ENCODE measurements at places on chromosomes 12 and 14.

GRCh38 chr12:96902076-96902475 lies 5.0 kb upstream of the NEDD1 start:
- H3K27ac ChIP-seq = no peak overlapping the region
- peaks cover 15% of the 10 kb centered on the region for H3K27me3 ChIP-seq
- no peaks in the 10 kb centered on the region for H3K36me3 ChIP-seq

- H3K4me3 ChIP-seq = no peak overlapping the region
- no peak overlapping the region for H3K27ac ChIP-seq
- peaks cover 3% of the 10 kb centered on the region for H3K4me1 ChIP-seq
- H3K27me3 ChIP-seq = peaks cover 2% of the 10 kb centered on the region
- no peak for DNase-seq
Measured at GRCh38 chr12:123840765-123841425, 78.8 kb downstream of the DNAH10 start.

GRCh38 chr14:32039401-32040030 lies 37.6 kb upstream of the ARHGAP5 start:
- DNase-seq = no peak
- H3K4me1 ChIP-seq = peaks cover 4% of the 10 kb centered on the region
- no peaks in the 10 kb centered on the region for H3K36me3 ChIP-seq

DNA sequence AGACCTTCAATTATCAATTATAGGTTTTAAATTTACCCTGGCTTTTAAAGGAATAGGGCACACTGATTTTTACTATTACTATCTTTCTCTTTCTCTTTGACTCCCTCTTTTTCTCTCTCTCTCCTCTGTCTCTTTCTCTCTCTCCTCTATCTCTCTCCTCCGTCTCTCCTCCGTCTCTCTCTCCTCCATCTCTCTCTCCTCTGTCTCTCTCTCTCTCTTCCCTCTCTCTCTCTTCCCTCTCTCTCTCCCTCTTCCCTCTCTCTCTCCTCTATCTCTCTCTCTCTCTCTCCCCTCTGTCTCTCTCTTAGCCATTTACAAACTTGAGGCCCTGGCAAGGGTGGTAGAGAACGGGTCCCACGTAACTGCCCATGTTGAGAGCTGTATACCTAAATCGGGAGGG lies 62.3 kb downstream of the LRIG3 start:
- no peak overlapping the region for H3K4me3 ChIP-seq
- H3K27me3 ChIP-seq = no peaks in the 10 kb centered on the region
- no peaks in the 10 kb centered on the region for H3K36me3 ChIP-seq
- no peak overlapping the region for H3K27ac ChIP-seq

GRCh38 chr14:50823762-50824636 lies 7.0 kb downstream of the NIN start:
- H3K36me3 ChIP-seq = peaks cover 47% of the 10 kb centered on the region
- H3K4me3 ChIP-seq = peak overlapping the region; percentile 85
- peaks cover 6% of the 10 kb centered on the region for H3K27me3 ChIP-seq
- peak overlapping the region; percentile 93 for H3K27ac ChIP-seq

GRCh38 chr12:17982556-17982955 lies 107.4 kb downstream of the RERGL start:
- no peaks in the 10 kb centered on the region for H3K4me1 ChIP-seq
- no peaks in the 10 kb centered on the region for H3K36me3 ChIP-seq
- H3K27ac ChIP-seq = no peak overlapping the region
- no peaks in the 10 kb centered on the region for H3K27me3 ChIP-seq

GRCh38 chr12:93121729-93122488 lies 192.8 kb upstream of the EEA1 start:
- H3K27me3 ChIP-seq = no peaks in the 10 kb centered on the region
- H3K27ac ChIP-seq = no peak overlapping the region
- H3K4me1 ChIP-seq = no peaks in the 10 kb centered on the region
- no peak for DNase-seq
- no peak overlapping the region for H3K4me3 ChIP-seq

GRCh38 chr14:104567141-104567956 lies 12.2 kb upstream of the C14orf180 start:
- no peak for DNase-seq
- H3K27me3 ChIP-seq = peaks cover 2% of the 10 kb centered on the region
- peaks cover 2% of the 10 kb centered on the region for H3K4me1 ChIP-seq
- no peak overlapping the region for H3K4me3 ChIP-seq
- H3K27ac ChIP-seq = no peak overlapping the region
- H3K36me3 ChIP-seq = no peaks in the 10 kb centered on the region

DNA sequence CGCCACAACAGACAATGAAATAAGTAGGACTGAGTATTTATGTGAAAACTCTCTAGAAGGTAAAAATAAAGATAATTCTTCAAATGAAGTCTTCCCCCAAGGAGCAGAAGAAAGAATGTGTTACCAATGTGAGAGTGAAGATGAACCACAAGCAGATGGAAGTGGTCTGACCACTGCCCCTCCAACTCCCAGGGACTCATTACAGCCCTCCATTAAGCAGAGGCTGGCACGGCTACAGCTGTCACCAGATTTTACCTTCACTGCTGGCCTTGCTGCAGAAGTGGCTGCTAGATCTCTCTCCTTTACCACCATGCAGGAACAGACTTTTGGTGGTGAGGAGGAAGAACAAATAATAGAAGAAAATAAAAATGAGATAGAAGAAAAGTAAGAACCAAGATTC lies 82.7 kb downstream of the VEZT start:
- H3K4me1 ChIP-seq = peaks cover 3% of the 10 kb centered on the region
- DNase-seq = no peak
- no peaks in the 10 kb centered on the region for H3K27me3 ChIP-seq
- H3K27ac ChIP-seq = no peak overlapping the region
- no peak overlapping the region for H3K4me3 ChIP-seq
- H3K36me3 ChIP-seq = peaks cover 20% of the 10 kb centered on the region

DNA sequence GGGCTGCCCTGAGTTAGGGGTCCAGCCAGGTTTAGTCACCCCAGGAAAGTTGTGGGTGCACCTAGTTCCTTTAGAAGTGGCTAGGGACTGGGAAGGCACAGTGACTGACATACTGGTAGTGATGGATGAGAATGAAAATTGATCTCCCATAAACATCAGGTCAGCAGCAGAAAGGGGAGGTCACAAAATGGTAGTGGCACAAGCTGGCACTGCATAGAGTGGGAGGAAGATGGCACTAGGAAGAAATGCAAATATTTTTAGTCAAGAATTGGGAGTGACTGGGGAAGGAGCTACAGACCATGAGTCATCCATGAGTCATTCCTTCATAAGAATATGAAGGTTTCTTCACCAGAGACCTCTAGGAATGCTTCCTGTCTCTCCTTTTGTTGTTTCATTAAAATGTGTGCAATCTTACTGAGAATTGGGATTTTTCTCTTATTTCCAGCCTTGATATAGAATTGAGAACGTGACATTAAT lies 198.3 kb upstream of the AMIGO2 start:
- H3K27ac ChIP-seq = peak overlapping the region; percentile 85
- DNase-seq = peak; percentile 29
- H3K4me3 ChIP-seq = peak overlapping the region; percentile 3
- peaks cover 4% of the 10 kb centered on the region for H3K36me3 ChIP-seq

DNA sequence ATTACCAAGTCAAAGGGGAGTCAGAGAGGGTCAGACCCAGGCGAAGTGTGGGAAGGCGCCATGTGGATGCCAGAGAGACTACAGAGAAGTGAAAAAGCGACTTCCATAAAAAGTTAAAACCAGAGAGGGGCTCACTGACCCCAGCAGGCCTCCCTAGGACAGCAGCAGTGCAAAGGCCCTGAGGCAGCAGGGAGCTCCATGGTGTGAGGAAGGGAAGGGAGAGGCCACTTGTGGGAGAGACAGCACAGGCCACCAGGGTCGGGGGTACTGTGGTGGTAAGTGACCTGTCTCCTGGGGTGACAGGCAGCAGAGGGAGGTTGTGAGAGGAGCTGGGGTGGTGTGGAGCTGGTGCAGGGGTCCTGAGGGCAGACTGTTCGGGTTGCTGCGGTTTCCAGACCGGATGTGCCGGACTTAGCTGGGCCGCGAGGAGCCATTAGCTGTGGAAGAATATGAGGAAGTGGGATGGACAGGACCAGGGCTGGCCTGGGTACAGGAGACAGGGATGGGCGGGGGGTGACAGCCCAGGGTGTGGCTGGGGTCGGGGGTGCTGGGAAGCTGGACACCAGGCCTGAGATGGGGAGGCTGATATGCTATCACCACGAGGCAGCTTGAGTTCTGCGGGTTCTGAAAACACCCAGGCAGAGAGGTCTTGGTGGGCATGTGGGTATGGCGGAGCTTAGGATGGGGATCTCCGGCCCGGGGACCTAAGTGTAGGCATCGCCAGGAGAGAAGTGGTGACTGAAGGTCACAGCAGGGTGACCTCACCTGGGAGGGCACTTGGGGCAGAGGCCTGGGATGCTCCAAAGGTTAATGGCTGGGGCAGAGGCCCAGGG lies 22.7 kb downstream of the SETD1B start:
- no peak for DNase-seq
- H3K27ac ChIP-seq = peak overlapping the region; percentile 34
- no peak overlapping the region for H3K4me3 ChIP-seq
- peaks cover 53% of the 10 kb centered on the region for H3K36me3 ChIP-seq

DNA sequence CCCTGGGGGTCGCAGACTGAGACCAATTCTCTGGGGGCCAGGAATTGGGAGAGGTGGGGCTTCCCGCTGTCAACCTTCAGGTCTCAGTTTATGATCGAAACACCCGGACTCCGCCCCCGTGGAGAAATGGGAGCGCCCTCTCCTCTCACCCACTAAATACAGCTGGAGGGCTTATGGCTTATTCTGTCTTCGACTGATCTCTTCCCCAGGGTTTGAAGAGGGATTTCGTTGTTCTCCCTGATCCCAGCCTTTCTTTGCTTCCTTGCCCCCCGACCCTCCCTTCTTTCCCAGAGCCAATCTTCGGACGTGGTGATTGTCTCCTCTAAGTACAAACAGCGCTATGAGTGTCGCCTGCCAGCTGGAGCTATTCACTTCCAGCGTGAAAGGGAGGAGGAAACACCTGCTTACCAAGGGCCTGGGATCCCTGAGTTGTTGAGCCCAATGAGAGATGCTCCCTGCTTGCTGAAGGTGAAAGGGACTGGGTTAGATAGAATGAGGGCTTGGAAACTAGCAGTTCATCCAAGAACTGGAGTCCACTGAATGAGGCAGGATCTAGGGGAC lies 607 bp downstream of the OS9 start:
- peaks cover 36% of the 10 kb centered on the region for H3K36me3 ChIP-seq
- peak; percentile 10 for DNase-seq
- no peaks in the 10 kb centered on the region for H3K4me1 ChIP-seq
- H3K27ac ChIP-seq = no peak overlapping the region
- no peak overlapping the region for H3K4me3 ChIP-seq

DNA sequence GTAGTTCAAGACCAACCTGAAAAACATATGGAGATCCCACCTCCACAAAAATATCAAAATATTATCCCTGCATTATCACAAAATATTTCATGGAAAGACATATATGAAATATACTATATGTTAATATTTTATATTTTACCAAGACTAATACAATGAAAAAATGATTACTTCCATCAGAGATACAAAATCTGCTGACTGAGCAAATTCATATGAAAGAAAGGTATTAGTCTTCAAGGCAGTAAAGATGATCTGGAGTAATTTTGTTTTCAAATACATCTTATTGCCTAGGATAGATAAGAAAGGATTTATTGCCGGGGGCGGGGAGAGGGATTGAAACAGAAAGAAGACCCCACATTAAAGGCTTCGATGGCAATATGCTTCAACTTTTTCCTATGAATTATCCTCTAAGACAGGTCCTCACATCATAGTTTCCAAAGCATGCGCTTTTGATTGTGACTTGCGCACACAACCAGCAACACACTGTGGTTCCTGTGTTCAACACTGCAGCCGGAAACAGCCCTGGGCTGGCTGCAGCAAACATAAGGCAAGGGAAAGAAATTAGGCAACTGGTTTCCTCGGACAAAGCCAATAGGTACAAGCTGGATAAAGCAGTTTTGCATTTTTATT lies 83.2 kb downstream of the SPPL3 start:
- peak overlapping the region; percentile 21 for H3K4me3 ChIP-seq
- no peaks in the 10 kb centered on the region for H3K36me3 ChIP-seq

DNA sequence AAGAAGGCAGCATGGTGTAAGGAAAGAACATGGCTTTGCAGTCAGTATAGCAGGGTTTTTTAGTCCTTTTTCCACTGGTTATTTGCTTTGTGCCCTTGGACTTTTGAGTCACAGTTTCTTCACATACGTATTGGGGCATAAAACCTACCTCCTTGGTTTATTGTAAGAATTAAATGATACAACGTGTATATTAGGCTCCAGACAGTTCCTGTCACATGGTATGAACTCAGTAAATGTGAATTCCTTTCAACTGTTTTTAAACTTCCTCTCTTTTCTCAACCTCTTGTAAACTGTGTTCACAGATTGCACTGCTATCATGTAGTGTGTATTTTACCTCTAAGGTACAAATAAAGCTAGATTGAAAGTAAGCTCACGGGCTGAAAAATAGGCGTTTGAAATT lies 29.5 kb downstream of the MSRB3 start:
- H3K27ac ChIP-seq = no peak overlapping the region
- peaks cover 1% of the 10 kb centered on the region for H3K4me1 ChIP-seq
- no peak for DNase-seq
- no peak overlapping the region for H3K4me3 ChIP-seq

- no peaks in the 10 kb centered on the region for H3K27me3 ChIP-seq
- H3K27ac ChIP-seq = peak overlapping the region; percentile 95
- no peak for DNase-seq
- H3K4me3 ChIP-seq = peak overlapping the region; percentile 87
- peaks cover 8% of the 10 kb centered on the region for H3K36me3 ChIP-seq
- H3K4me1 ChIP-seq = peaks cover 57% of the 10 kb centered on the region
Measured at GRCh38 chr12:46459861-46460545, 87.4 kb upstream of the SLC38A2 start.

GRCh38 chr12:39138268-39138667 lies 232.9 kb upstream of the CPNE8 start:
- no peaks in the 10 kb centered on the region for H3K36me3 ChIP-seq
- no peaks in the 10 kb centered on the region for H3K27me3 ChIP-seq
- DNase-seq = no peak
- no peaks in the 10 kb centered on the region for H3K4me1 ChIP-seq
- H3K27ac ChIP-seq = no peak overlapping the region
- no peak overlapping the region for H3K4me3 ChIP-seq

GRCh38 chr14:104735830-104736642 lies 12.0 kb downstream of the ADSS1 start:
- no peaks in the 10 kb centered on the region for H3K36me3 ChIP-seq
- H3K27me3 ChIP-seq = no peaks in the 10 kb centered on the region
- H3K4me3 ChIP-seq = no peak overlapping the region
- H3K27ac ChIP-seq = no peak overlapping the region
- H3K4me1 ChIP-seq = no peaks in the 10 kb centered on the region

- H3K4me1 ChIP-seq = no peaks in the 10 kb centered on the region
- no peaks in the 10 kb centered on the region for H3K36me3 ChIP-seq
- no peaks in the 10 kb centered on the region for H3K27me3 ChIP-seq
- DNase-seq = no peak
- H3K27ac ChIP-seq = no peak overlapping the region
- H3K4me3 ChIP-seq = no peak overlapping the region
Measured at GRCh38 chr12:95185072-95185471, 32.2 kb downstream of the FGD6 start.

GRCh38 chr12:4068981-4069669 lies 195.9 kb upstream of the PARP11 start:
- H3K36me3 ChIP-seq = no peaks in the 10 kb centered on the region
- DNase-seq = no peak
- peaks cover 6% of the 10 kb centered on the region for H3K27me3 ChIP-seq
- H3K4me1 ChIP-seq = peaks cover 7% of the 10 kb centered on the region
- H3K27ac ChIP-seq = no peak overlapping the region
